ENCODE measurements at places on chromosomes 6 and 20.

GRCh38 chr6:4382362-4382853 lies 247.0 kb upstream of the ECI2 start:
- DNase-seq, result no peak

DNA sequence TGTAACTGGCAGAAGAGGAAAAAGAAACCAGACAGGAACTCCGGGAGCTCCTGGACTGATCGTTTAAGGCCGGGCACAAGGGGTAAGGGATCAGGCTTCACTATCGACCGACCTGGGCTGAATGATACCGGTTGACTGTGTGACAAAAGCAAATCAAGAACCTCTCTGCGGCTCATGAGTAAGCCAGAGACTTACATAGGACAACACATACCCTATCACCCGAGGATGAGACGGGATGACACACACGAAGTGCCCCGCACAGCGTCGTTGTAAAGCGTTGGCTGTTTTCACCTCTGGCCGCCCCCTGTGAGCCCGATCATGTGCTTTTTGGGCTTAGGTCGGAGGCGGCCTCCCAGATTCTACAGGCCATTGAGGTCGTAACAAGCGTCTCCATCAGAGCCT lies 695 bp upstream of the TGIF2 start:
- DNase-seq, result peak; percentile 58

DNA sequence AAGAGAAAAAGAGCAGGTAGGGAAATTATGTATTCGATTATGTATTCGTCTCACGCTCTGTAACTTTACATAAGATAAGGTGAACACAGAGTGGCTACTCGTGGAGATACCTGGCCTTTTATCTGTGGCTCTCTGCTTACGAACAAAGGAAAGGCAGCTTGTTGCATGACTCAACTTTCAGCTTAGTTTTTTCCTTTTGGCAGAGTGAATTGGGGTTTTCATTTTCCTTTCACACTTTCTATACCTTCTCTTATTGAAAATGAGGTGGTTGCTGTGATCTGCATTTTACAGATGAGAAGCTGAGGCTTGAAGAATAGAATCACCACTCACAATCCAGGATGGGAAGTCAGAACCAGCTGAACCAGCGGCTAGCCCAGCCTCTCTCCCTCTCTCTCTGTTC lies 13.3 kb upstream of the KCNK15 start:
- no peak for DNase-seq

DNA sequence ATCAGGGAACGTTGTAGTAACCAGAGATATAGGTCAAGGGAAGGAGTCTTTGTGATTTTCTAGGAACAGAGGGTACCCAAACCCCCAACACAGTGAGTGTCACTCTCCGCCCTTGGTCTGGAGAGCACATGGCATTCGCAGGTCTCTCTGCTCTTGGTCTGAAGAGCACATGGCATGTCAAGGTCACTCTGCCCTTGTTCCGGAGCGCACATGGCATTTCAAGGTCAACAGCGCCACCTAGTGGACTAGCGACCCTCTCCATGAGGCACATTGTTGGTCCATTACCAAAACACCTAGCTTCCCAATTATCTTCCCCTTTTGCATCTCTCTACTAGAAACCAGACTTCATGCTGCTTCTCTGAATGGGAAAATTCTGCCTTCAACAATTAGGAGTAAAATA lies 260.0 kb downstream of the C6orf118 start:
- no peak for DNase-seq

GRCh38 chr20:46683939-46684750 lies 5.1 kb downstream of the TP53RK start:
- DNase-seq, result no peak
